ENCODE measurements at places on chromosomes 12 and 14.

- no peak for DNase-seq
These were observed 7.8 kb upstream of the ART4 start for GRCh38 chr12:14850929-14851663.

GRCh38 chr14:50667684-50667995 lies 466 bp downstream of the SAV1 start:
- DNase-seq, result no peak

DNA sequence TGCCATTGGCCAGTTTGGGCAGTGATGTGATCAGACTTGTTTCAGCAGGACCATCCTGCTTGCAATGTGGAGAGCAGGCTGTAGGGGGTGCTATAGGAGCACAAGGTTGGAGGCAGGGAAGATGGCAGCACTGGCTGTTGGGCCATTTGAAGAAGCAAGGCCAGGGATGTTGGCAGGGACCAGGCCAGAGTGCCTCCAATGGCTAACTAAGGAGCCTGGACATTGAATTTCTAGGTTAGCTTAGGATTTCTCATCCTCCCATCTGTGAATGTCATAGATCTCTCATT lies 23.5 kb downstream of the FGF23 start:
- no peak for DNase-seq

DNA sequence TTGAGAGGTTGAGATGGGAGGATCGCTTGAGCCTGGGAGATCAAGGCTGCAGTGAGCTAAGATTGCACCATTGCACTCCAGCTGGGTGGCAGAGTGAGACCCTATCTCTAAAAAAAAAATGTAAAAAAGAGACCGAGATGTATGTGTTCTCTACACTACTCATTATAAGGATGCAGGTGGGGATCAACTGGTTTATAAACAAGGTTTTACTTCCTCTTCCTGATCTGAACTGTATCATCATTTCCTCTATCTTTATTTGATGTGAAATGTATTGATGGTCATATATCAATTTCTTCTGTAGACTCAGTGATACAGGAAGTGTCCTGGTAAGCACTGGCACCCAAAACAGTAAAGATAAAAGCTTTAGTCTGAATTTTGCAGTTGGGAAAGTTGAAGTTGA lies 20.1 kb upstream of the USP44 start:
- no peak for DNase-seq

DNA sequence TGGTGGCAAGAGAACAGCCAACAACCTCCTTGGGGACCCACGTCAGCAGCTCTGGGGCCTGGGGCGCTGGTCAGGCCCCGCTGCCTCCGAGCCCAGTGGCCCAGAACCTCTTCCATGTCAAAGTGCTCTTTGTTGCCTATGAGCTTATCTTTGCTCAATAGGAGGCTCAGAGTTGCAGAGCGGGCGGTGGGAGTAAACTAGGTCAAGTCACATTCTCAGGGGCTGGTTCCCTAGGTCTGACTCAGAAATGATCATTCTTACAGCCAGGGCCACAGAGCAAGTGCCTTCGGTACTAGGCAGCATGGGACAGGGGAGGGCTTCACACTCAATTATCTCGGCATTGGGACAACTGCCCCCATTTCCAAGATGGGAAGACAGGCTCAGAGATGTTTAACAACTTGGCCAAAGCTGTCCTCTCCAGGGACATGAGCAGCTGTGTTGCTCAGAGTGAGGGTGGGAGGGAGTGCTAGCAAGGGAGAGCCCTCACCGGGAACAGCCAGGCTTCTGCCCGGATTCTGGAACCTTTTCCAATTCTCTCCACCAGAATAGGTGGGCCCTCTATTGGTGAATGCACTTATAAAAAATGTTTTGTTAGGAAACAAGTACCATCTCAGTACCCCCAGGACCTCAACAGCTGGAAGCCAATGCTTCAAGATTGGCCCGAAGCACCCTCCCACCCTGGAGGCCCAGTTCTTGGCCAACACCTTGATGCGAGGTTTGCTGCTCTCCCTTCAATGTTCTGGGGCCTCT lies 11.9 kb downstream of the SLC25A29 start:
- DNase-seq, result no peak

All from AG08395 (cell line).